ENCODE measurements at places on chromosomes 3 and 15. TPM values are rescaled to one million over a fixed set of nuclear protein-coding genes. Genes with fewer than 3 reads are reported as not detected.

The CHRNA3 gene
- not detected for total RNA-seq

The TGM5 gene
- not detected for total RNA-seq

The NRG4 gene
- not detected for total RNA-seq

The HOMER2 gene
- total RNA-seq: 2.2 TPM

The PLSCR5 gene
- not detected for total RNA-seq

The SAMD7 gene
- not detected for total RNA-seq

The PDHB gene
- total RNA-seq: 56.5 TPM

The CCR8 gene
- 0.36 TPM for total RNA-seq

The ITIH1 gene
- not detected for total RNA-seq

The IL16 gene
- 25.9 TPM for total RNA-seq

The ZKSCAN7 gene
- total RNA-seq: 2.4 TPM

The SUCNR1 gene
- total RNA-seq: not detected

The SCN5A gene
- 0.66 TPM for total RNA-seq

The HACD2 gene
- total RNA-seq: 21.7 TPM

GRCh38 chr3:39125841-39126500 is 18.5 kb downstream of the TTC21A start:
- no peak for DNase-seq

DNA sequence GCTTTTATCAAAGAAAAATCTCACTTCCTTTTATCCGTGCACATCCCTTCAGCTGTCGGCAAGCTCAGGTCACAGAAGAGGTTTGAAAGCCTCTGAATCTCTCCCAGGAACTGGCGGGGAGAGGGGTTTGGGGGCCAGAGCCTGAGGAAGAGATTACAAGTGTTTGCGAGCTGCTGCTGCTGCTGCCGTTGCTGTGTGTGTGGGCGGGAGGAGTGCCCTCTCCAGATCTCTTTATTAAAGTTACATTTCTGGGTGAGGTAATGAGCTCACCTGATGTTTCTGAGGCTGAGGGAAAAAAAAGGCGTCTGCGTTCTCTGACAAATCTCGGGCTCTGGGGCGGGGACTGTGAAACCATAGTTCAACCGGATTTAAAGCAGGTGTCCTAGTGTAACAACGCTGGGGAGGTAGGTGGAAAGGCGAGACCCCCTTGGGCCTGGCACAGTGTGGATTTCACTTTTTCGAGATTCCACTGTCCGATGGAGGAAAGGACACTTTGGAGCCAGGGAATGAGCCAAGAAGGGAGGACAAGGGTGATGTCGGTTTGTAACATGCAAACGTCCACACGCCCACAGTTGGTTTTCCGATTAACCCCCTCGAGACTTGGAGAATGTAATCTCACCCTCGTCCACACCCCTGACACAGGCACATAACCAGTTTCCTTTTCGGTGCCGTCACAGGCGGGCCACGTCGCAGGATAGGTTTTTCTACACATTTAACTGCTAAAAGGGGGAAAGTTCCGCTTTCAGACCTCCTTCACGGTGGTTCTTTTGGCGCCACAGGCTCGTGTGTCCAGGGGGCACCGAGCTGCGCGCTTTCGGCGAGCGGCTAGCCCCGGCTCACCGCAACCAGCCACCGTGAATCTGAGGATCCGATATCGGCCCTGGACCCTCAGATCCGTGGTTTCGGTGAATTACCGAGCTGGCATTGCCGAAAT is 2.1 kb downstream of the ALCAM start:
- peak; percentile 81 for DNase-seq

DNA sequence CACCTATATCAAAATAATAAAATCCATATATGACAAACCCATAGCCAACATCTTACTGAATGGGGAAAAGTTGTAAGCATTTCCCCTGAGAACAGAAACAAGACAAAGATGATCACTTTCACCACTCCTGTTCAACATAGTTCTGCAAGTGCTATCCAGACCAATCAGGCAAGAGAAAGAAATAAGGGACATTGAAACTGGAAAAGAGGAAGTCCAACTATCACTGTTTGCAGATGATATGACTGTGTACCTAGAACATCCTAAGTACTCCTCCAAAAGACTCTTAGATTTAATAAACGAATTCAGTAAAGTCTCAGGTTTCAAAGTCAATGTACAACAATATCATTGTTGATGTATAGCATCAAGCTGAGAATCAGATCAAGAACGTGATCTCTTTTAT is 35.6 kb upstream of the FGF7 start:
- no peak for DNase-seq

- no peak for DNase-seq
These were observed 231.3 kb upstream of the ARHGEF26 start for GRCh38 chr3:153889905-153890334.

GRCh38 chr3:172068977-172069376 is 29.6 kb downstream of the FNDC3B start:
- DNase-seq: no peak

DNA sequence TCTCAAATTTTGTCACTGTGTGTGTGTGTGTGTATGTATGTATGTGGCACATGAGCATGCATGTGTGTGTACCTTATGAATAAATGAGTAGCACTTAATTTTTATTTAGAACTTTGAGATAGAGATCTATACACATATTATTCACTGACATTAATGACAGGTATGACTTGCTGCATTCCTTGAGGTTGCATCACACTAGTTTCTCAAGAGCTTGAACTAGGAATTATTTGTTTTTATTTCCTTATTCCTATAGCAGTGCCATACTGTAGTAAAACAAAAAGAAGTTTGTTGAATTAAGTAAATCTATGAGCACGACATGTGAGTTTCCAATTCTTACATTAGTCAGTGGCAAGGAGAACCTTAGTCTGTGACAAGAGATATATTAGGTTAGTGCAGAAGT is 943.9 kb downstream of the ROBO1 start:
- no peak for DNase-seq

DNA sequence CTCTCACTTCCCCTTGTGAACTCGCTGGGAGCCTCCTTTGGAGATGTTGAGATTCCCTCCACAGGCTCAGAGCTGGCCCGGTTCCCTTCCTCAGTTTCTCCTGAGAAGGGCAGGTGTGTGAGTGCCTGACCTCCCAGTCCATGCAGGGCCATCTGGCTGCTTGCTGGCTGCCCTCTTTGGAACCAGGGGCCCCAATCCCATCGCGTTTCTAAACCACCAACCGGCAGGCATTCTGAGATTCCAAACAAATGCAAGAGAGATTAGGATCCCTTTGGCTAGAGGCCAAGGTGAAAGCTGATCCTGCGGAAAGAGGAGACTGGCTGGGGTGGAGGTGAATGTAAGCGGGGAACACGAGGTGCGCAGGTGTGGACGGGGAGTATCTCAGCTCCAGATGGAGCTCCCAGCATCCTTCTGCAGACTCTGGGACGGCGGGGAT is 2.9 kb upstream of the PRRT3 start:
- DNase-seq: no peak

DNA sequence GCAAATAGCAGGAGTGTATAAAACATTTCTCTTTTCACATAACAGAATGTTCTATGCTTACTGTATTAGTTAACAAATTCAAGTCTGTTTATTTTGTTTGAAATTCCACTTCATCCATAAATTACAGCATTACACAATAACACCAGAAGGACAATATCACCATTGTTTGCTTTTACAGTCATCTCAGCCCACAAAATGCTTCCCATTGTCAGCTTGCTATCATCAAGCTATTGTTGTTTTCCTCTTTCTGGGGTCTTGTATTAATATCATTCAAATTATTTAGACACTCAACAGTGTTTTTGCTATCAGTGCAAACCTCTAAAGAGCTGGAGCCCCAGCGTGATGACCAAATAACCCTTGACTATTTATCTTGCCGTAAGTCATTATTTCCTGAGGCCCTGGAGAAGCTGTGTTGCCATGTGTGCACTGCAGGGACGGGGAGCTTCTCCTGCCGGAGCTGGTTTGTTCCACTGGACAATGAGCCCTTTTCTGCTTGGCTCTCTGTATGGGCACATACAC is 1.1 kb downstream of the SAMMSON start:
- DNase-seq: no peak

- DNase-seq: no peak
These were observed 51.2 kb upstream of the ITGA11 start for GRCh38 chr15:68483165-68483564.

GRCh38 chr3:21859124-21860081 is 108.4 kb upstream of the ZNF385D start:
- DNase-seq: no peak

- DNase-seq: no peak
These were observed 1.6 kb downstream of the GRIP2 start for GRCh38 chr3:14538451-14539088.

DNA sequence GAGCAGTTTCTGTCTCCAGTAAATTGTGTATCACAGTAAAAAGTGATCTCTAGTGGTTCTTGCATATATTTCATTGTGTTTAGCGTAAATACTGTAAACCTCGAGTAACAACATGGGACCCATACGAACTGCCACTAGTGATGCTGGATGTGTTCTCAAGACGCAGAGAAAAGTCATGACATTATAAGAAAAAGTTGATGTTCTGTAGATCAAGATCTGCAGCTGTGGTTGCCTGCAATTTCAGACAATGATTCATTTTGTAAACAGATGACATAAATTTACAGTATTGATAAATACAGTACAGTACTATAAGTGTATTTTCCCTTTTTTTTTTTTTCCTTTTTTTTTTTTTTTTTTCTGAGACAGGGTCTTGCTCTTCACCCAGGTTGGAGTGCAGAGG is 100.1 kb downstream of the DPH6 start:
- DNase-seq: no peak

DNA sequence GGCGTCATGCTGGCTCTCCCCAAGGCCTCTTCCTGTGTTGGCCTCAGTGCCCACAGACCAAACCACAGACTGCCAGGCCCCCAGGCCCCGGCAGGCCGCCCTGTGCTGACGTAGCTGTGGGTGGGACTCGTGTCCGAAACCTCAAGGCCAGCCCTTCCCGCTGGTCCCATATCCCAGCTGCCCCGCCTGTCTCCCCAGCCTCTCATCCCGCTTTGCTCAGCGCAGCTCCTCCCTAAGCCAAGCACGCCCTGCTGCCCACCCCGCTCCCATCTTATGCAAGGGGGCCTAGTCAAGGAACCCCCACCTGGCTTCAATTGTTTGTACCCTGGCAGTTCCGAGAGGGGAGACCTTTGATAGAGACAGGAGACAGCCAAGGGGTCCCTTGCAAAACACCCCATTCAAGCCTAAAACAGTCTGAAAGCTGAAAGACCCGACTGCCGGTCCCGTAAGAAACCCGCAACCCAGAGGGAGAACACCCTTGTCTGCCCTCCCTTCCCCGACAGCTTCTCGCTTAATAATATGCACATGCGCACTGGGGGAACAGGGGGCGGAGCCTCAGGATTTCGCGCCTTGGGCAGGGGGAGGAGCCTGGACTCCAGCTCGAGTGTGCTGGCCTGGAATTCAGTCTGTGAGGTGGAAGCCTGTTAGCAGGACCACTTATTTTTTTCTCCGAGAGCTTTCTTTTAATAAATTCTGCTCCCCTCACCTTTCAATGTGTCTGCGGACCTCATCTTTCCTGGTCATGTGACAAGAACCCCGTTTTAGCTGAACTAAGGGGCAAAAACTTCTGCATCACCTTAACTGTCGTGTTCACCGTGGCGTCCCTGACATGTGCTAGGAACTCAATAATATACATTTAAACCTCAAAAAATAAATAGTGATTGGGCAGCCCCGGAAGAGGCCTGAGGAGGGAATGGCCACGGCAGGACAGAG is 17.2 kb downstream of the TNFAIP8L3 start:
- DNase-seq: peak; percentile 74

- no peak for DNase-seq
These were observed 31.6 kb upstream of the ABHD10 start for GRCh38 chr3:111947231-111947630.

GRCh38 chr15:42157381-42157780 is 945 bp upstream of the PLA2G4F start:
- peak; percentile 35 for DNase-seq

DNA sequence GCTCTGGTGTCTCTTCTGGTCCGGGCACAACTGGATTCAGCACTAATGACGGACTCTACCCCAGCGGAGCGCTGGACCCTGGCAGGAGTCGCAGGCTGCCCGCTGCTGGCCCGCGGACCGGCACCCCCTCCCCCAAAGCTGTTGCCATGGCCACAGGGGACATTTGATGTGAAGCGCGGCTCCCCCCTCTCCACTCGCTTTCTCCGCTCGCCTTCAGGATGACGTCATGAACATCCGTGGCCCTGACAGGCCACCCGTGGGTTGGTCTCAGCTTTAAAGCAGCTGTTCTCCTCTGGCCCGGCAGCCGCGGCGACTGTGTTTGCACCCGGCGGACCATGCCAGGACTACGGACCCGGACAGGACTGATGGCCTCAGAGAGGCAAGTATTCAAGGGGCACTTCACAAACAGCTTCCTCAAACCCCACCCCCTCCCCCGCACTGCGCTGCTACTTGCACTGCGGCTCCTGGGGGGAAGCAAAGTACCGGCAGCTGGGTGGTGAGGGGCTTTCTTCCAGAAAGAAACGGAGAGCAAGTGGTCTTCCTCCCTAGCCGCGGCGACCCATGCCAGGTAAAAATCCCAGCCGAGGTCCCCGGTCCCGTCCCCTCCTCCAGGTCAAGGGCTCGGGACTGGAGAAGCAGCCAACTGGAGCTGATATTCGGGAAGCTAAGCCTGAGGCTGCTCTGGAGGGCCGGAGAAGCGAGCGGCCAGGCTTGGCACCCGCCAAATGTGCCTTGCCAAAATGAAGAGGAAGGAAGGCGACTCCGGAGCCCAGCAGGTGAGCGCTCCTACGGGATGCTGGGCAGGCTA is 16.6 kb upstream of the AEN start:
- DNase-seq: no peak

- no peak for DNase-seq
These were observed 259.9 kb upstream of the RGMA start for GRCh38 chr15:93348711-93349545.

- DNase-seq: no peak
These were observed 749 bp downstream of the ITGA11 start for GRCh38 chr15:68431037-68431791.
